ENCODE measurements at places on chromosomes 3 and 15. TPM values are rescaled to one million over a fixed set of nuclear protein-coding genes. Genes with fewer than 3 reads are reported as not detected.

- H3K4me3 ChIP-seq, result no peak overlapping the region
- H3K27me3 ChIP-seq, result no peaks in the 10 kb centered on the region
- no peaks in the 10 kb centered on the region for H3K36me3 ChIP-seq
- H3K4me1 ChIP-seq, result no peaks in the 10 kb centered on the region
- DNase-seq, result no peak
Measured at GRCh38 chr3:151171145-151171757, 31.8 kb downstream of the GPR171 start.

DNA sequence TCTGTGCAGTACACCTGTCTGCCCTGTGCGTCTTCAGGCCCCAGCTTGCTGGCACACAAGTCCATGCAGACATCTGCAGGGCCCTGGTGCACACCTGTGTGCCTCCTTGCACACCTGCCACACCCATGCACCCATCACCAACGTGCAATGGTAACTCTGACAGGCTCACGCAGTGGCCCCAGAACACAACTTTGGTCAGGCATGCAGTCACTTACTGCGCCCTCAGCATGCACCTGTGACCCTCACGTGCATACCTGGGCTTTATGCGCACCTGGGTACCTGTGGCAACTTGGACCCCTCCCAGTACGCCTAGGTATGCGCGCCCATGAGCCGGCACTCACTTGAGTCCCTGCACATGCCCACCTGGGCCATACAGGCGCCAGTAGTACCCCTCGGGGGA is 1.7 kb downstream of the PLXND1 start:
- H3K36me3 ChIP-seq, result no peaks in the 10 kb centered on the region
- no peak for DNase-seq
- peak overlapping the region; percentile 59 for H3K4me3 ChIP-seq

DNA sequence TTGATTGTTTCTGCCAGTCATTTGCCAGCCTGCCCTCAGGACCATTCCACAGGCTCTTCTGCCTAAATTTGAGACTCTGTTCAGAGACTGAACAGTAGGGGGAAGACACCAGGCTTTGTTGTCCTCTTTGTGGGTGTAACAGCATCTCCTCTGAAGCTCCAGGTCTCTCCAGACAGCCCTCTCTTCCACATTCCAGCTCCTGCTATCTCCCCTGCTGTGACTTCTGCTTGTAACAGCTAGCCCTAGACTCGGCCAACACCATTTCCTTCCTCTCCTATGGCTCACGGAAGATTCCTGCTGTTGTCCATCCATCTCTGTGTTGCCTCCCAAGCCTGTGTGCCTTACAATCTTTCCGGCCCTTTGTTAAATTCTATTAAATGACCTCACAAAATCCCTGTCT is 40.2 kb downstream of the SUCLG2 start:
- H3K27me3 ChIP-seq, result no peaks in the 10 kb centered on the region
- H3K4me1 ChIP-seq, result no peaks in the 10 kb centered on the region
- DNase-seq, result no peak
- H3K36me3 ChIP-seq, result no peaks in the 10 kb centered on the region

GRCh38 chr3:30511524-30512251 is 94.7 kb upstream of the TGFBR2 start:
- H3K27ac ChIP-seq, result peak overlapping the region; percentile 83
- H3K4me1 ChIP-seq, result no peaks in the 10 kb centered on the region
- DNase-seq, result peak; percentile 30
- no peaks in the 10 kb centered on the region for H3K36me3 ChIP-seq
- no peak overlapping the region for H3K4me3 ChIP-seq

GRCh38 chr3:133934073-133934970 is 38.6 kb upstream of the RAB6B start:
- H3K4me3 ChIP-seq, result no peak overlapping the region

GRCh38 chr3:188796122-188796631 is 375.6 kb upstream of the TPRG1 start:
- DNase-seq, result no peak
- no peak overlapping the region for H3K4me3 ChIP-seq
- H3K36me3 ChIP-seq, result no peaks in the 10 kb centered on the region
- H3K27ac ChIP-seq, result no peak overlapping the region
- H3K4me1 ChIP-seq, result no peaks in the 10 kb centered on the region
- no peaks in the 10 kb centered on the region for H3K27me3 ChIP-seq

DNA sequence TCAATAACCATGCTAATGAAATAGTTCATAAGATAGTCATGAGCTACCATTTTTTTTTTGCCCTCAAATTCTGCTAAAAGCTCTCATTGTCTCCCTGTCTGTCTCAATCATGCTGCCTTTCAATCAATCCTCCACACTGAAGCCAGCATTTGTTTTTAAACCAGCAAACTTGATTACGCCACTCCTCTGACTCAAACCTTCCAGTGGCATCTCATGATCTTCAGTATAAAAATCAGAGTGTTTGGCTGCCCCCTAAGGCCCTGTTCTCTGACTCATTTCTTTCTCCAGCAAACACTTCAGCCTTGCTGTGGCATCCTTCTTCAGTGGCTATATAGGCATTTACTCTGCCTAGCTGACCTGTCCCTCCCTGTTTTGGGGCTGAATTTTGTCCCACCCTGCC is 36.0 kb upstream of the EOMES start:
- H3K27ac ChIP-seq, result no peak overlapping the region
- no peaks in the 10 kb centered on the region for H3K27me3 ChIP-seq
- H3K4me1 ChIP-seq, result no peaks in the 10 kb centered on the region
- no peak overlapping the region for H3K4me3 ChIP-seq
- no peaks in the 10 kb centered on the region for H3K36me3 ChIP-seq

- H3K27ac ChIP-seq, result no peak overlapping the region
- H3K36me3 ChIP-seq, result no peaks in the 10 kb centered on the region
- no peak overlapping the region for H3K4me3 ChIP-seq
- DNase-seq, result no peak
- no peaks in the 10 kb centered on the region for H3K4me1 ChIP-seq
Measured at GRCh38 chr15:61383421-61383820, 154.3 kb upstream of the RORA start.

The TJP1 gene
- 92.8 TPM for total RNA-seq

The ITIH3 gene
- 6.6 TPM for total RNA-seq

DNA sequence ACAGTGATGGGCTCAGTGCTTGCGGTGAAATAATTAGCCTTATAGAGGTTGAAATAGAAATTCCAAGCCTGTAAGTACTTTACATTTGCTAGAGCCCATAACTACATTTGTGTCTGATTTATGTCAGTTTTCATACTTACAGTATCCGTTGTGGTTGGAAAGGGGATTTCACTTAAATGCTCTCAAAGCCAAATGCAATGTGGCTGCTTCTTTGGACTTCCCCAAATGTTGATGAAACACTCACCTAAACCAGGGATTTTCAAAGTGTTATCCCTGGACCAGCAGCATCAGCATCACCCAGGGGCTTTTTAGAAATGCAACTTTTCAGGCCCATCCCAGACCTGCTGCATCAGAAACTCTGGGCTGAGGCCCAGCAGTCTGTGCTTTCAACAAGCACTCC is 378.7 kb downstream of the MCTP2 start:
- H3K4me3 ChIP-seq, result no peak overlapping the region
- no peak overlapping the region for H3K27ac ChIP-seq

GRCh38 chr3:141073580-141073979 is 22.4 kb downstream of the SPSB4 start:
- H3K27me3 ChIP-seq, result no peaks in the 10 kb centered on the region
- no peak overlapping the region for H3K4me3 ChIP-seq
- no peaks in the 10 kb centered on the region for H3K36me3 ChIP-seq
- no peak overlapping the region for H3K27ac ChIP-seq
- no peaks in the 10 kb centered on the region for H3K4me1 ChIP-seq

The SPG21 gene
- 109 TPM for total RNA-seq

- H3K27me3 ChIP-seq, result no peaks in the 10 kb centered on the region
- no peaks in the 10 kb centered on the region for H3K36me3 ChIP-seq
- no peak overlapping the region for H3K4me3 ChIP-seq
Measured at GRCh38 chr15:65953622-65954021, 84.3 kb downstream of the RAB11A start.

The SNTN gene
- total RNA-seq, result not detected

DNA sequence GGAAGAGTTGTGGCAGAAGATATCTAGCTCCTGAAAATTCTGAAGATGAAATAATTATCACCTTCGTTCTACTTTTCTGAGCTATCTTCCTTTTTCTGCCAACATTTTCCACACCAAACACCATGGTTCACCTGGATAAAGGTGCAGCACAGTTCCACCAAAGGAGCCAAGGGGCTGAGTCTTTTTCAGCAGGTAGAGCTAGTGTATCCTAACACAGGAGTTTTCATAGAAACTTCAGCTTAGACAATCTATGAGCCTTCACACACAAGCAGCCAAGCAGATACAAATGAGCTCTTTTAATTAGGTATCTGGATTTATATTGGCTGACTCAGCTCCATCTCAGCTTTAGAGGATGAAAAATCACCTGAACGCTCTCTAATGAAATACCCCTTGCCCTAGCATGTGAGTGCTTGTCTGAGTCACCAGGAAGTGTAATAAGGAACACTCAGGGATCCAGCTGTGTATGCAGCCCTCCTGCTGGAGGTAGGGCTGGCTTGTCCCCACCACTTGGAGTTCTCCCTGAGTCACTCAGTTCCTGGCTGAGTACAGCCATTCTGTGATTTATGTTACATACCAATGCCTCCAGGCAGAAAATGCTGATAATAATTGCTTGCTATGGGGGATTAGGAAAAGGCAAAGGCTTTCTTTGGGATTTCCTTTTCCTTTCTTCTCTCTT is 385.7 kb downstream of the LSAMP start:
- no peaks in the 10 kb centered on the region for H3K36me3 ChIP-seq
- no peak overlapping the region for H3K4me3 ChIP-seq
- no peak for DNase-seq
- no peak overlapping the region for H3K27ac ChIP-seq
- no peaks in the 10 kb centered on the region for H3K4me1 ChIP-seq

DNA sequence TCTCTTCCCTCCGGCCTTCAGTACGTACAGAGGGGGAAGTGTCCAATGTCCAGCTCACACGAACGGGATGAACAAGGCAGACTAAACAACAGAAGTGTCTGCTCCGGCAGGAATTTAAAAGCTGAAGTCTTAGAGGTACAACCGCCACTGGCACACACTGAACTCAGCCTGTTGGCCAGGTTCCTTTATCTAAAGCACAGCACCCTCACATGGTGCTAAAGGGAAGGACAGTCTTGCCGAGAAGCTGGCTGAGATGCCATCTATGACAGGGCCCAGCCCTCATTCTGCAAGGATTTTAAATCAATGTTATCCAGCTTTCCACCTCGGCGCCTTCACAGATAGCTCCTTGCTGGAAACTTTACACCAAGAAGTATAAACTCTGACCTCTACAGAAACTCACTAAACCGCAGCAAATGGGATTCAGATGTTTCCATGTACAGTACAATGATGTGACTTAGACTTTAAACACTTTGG is 2.8 kb downstream of the ADAMTS17 start:
- H3K4me3 ChIP-seq, result no peak overlapping the region
- H3K4me1 ChIP-seq, result no peaks in the 10 kb centered on the region
- DNase-seq, result peak; percentile 72
- H3K36me3 ChIP-seq, result no peaks in the 10 kb centered on the region
- no peaks in the 10 kb centered on the region for H3K27me3 ChIP-seq
- H3K27ac ChIP-seq, result no peak overlapping the region

The SCAMP5 gene
- 2.2 TPM for total RNA-seq

The THRB gene
- 29.8 TPM for total RNA-seq

The TM4SF18 gene
- 43.8 TPM for total RNA-seq

DNA sequence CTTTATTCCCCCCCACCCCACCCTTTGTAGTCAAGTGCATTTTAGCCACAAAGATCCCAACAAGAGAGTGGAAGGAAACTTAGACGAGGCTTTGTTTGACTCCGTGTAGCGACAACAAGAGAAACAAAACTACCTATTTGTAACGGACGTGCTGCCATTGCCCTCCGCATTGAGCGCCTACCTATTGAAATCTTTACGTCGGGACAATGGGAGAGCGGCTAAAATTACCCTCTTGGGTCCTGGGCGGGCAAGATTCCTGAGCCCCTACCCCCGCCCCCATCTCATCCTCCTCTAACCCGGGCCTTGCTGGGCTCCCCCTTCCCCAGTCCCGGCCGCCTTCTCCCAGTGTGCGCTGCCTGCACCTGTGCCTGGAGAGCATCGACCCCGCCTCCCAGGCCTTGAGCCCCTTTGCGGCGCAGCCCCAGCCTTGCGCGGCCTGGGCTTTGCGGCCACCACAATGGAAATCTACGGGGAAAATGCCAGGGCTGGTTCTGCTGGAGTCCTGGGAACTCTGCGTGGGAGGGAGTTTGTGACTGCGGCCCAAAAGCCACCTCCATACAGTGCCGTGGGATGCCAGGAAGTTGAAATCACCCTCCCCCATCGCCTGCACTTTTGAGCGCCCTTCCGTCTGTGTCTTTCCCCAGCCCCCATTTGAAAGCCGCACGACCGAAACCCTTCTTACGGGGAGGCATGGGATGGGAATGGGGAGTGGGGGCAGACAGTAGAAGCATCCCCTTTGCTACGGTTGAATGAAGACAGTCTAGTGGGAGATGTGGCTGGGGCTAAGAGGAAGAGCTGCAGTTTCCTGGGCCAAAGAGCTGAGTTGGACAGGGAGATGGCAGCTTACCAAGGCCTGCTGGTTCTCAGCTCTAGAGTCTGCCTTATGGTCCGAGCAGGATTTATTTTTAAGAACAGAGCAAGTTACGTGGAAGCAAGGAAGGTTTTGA is 1.1 kb upstream of the SOX2 start:
- peaks cover 3% of the 10 kb centered on the region for H3K4me1 ChIP-seq
- no peak for DNase-seq
- peak overlapping the region; percentile 61 for H3K4me3 ChIP-seq
- H3K36me3 ChIP-seq, result no peaks in the 10 kb centered on the region
- peaks cover 17% of the 10 kb centered on the region for H3K27me3 ChIP-seq

DNA sequence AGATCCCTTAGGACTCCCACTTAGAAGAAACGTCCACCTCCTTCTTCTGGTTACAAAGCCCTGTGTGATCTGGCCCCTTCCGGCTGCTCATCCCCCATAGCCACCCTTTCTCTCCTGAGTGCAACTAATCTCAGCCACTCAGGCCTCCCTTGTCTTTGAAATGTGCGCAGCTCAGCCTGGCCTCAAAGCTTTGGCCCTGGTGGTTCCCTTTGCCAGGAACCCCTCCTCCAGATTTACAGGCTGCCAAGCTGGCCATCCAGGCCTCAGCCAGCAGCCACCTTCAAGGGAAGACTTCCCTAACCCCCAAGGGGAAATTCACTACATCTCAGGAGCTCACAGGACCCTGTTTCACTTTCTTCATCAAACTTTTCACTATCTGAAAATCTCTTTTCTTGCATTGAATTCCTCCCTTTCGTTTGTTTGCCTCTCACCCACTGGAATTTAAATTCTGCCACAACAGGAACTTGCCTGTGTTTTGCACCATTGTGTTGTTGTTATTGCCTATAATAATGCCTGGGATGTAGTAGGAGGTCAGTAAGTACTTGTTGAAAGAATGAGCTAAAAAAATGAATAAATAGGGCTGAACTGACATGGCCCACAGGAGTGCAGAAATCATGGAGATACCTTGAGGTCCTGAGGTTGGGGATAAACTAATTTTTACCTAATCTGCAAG is 109.5 kb upstream of the PFN2 start:
- no peak overlapping the region for H3K4me3 ChIP-seq
- peaks cover 8% of the 10 kb centered on the region for H3K4me1 ChIP-seq
- H3K27ac ChIP-seq, result peak overlapping the region; percentile 56
- no peaks in the 10 kb centered on the region for H3K36me3 ChIP-seq
- H3K27me3 ChIP-seq, result no peaks in the 10 kb centered on the region
- DNase-seq, result no peak

Data from breast epithelium (tissue), 4 donors.